Astrocyte of the spinal cord (primary cell): ENCODE measurements at places on chromosomes 16 and 17.
A peak's percentile ranks its signal among the peaks of the same experiment; 100 is the strongest.

DNA sequence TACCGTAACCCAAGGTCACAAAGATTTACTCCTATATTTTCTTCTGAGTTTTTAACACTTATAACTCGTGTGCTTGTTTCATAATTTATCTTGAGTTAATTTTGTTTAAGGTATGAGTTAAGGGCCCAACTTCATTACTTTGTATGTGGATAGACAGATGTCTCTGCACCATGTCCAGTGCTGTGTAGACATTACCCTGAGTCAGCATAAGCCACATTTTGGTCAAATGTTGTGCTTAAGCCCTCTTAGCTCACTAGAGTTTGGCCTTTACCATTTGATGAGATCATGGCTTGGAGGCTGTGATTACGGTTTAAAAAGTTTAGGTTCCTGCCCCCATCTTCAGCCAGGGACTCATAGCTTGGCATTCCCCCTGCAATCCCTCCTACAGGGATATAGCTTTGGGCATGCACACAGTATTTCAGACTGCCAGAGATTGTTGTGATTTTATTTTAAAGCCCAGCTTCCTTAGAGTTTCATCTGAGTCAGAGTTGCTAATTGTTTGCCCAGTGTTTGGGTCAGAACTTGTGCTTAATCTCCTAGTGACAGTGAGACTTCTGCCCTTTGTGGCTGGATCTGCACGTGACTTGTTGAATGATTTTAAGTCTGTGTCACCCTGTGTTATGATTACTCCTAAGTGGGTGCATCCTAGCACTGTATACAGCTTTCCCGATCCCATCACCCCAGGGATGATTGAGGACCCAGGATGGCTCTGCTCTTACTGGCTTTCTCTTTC lies 393.1 kb downstream of the CNTNAP4 start:
- DNase-seq = no peak

DNA sequence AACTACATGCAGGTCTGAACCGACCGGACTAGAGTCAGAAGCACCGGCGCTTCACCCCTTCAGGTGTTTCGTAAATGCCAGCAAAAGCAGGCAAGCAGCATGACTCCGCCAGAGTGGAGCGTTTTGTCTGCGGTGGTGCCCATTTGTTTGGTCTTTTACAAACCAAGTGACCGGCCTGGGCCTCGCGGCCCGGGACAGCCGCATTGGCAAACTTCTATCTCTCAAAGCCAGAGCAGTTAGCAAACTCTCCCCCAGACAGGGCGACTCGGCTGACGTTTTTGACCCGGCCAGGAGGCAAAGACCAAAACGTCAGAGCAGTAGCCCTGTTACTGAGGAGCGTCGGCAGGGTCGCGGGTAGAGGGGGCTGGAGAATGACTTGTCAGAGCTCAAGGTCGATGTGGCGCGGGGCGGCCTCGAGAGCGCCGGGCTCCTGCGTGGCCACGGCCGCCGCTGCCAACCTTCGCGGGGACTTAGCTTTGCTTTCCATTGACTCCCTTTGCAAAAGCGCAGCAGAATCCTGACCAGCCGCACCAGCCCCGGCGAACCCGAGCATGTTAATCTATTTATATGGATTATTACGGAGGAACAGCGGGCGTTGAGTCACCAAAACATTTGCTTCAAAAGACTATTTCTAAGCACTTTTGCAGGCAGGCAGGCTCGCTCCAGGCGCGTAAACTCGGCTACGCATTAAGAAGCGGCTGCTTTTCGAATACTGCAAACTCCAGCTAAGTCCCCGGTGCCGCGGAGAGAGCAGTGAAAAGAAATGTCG lies 763 bp upstream of the SOX9 start:
- DNase-seq = peak; percentile 92

- DNase-seq = peak; percentile 52
Measured at GRCh38 chr17:37608351-37609169, 658 bp downstream of the SYNRG start.

- DNase-seq = no peak
Measured at GRCh38 chr17:51828901-51829300, 329.6 kb downstream of the CA10 start.

DNA sequence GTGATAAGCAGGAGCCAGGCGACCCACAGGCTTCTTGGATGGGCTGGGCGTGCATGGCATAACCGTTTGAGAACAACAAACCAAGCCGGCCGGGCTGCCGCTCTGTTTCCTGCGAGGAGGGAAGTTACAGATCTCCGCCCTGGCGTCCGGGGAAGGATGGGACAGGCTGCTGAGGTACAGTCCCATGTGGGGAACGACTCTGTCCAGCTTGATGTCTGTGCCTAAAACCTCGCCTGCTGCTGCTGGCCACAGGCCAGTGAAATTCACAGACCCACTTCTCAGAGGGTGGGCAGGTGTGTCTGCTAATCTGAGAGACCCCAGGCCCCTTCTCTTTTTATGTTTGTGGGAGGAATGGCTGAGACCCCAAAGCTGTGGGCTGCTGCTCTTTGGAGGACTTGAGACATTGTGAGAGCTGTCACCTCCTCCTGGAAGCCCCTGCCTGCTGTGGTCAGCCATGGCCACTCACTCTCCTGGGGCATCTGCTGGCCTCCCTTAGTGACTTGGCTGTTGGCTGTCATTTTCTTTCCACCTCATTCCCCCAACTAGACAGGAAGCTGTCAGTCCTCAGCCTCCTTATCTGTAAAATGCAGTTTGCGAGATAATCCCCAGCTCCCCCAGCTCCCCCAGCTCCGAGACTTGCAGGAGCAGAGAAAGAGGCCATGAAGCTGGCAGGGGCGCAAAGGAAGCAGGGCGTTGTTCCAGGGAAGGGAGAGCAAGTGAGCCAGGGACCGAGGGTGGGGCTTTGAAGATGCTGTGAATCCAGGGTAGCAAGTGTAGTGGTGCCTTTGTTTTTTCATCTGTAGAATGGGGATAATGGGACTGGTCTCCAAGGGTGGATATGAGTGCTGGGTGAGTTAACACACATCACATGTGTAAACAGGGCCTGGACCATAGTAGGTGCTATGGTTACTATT lies 51.0 kb downstream of the CMIP start:
- no peak for DNase-seq

- DNase-seq = no peak
Measured at GRCh38 chr17:77204536-77204935, 63.8 kb downstream of the SEC14L1 start.
